ENCODE measurements at places on chromosomes 16 and 17. TPM values are rescaled to one million over a fixed set of nuclear protein-coding genes. Genes with fewer than 3 reads are reported as not detected.

GRCh38 chr17:78159575-78160158 lies 8.7 kb upstream of the SYNGR2 start:
- H3K4me3 ChIP-seq: no peak overlapping the region
- H3K36me3 ChIP-seq: no peaks in the 10 kb centered on the region
- no peaks in the 10 kb centered on the region for H3K4me1 ChIP-seq
- H3K27ac ChIP-seq: no peak overlapping the region

GRCh38 chr17:41937970-41938954 lies 7.8 kb downstream of the ODAD4 start:
- no peaks in the 10 kb centered on the region for H3K4me1 ChIP-seq
- H3K27me3 ChIP-seq: no peaks in the 10 kb centered on the region
- H3K4me3 ChIP-seq: no peak overlapping the region

DNA sequence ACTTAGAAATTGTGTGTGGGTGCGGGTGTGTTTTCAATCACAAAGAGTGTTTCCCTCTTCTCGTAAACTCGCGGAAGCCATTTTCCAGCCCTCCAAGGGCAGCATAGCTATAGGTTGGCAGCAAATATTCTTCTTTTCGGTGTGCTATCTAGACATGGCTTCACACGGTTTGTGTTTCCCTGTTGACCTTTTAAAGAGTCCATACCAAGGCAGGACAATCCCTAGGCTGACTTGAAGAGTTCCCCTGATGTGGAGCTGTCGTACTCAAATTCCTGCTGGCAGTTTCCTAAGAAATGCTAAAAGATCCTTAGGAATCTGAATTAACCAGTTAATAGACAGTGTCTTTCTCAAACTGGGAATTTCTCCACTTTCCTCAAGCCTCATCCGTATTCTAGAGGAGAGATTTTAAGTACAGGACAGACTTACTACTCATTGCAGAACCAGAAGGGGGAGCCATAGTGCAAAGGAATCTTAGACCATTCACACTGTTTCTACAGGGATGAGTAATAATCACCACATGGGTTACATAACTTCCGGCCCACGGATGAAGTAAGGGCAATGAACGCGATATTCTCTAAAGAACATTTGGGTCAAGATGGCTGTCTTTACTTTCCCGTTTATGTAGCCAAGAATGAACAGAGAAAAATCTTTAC lies 288.6 kb upstream of the ELAC2 start:
- no peak for DNase-seq
- no peaks in the 10 kb centered on the region for H3K27me3 ChIP-seq
- no peak overlapping the region for H3K4me3 ChIP-seq
- no peaks in the 10 kb centered on the region for H3K4me1 ChIP-seq

DNA sequence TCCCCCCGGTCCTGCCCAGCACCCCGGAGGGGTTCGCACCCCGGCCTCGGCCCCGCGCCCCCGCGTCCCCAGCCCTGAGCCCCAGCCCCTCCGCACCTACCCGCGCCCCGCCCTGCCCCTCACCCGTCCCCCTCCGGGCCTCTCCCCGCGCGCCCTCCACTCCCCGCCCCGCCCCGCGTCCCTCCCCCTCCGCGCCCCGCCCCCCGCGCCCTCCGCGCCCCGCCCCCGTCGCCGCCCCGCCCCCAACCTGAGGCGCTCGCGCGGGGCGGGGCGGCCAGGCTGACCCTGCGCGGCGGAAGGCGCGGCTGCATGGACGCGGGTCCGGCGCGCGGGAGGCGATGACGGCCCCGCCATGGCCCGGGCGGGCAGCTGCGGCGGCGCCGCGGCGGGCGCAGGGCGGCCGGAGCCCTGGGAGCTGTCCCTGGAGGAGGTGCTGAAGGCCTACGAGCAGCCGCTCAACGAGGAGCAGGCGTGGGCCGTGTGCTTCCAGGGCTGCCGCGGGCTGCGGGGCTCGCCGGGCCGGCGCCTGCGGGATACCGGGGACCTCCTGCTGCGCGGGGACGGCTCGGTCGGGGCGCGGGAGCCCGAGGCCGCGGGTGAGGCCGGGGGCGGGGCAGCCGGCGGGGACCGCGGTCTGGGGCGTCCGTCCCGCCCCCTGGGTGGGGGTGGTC lies at the start of gene SPIRE2:
Gene SPIRE2, plus strand, starts transcription at position 277 of the 671 bp plus-strand sequence. Its CDS starts 76 bp downstream, at position 353.
- no peaks in the 10 kb centered on the region for H3K36me3 ChIP-seq
- H3K27me3 ChIP-seq: no peaks in the 10 kb centered on the region
- peak; percentile 80 for DNase-seq

- H3K27ac ChIP-seq: no peak overlapping the region
- no peak overlapping the region for H3K4me3 ChIP-seq
- H3K36me3 ChIP-seq: no peaks in the 10 kb centered on the region
- no peaks in the 10 kb centered on the region for H3K27me3 ChIP-seq
- no peak for DNase-seq
- no peaks in the 10 kb centered on the region for H3K4me1 ChIP-seq
Measured at GRCh38 chr16:84550096-84550495, 45.6 kb upstream of the MEAK7 start.

- H3K27me3 ChIP-seq: no peaks in the 10 kb centered on the region
- H3K4me1 ChIP-seq: peaks cover 10% of the 10 kb centered on the region
- H3K27ac ChIP-seq: no peak overlapping the region
- no peak overlapping the region for H3K4me3 ChIP-seq
- no peak for DNase-seq
Measured at GRCh38 chr17:17890773-17891759, 54.3 kb upstream of the SREBF1 start.

GRCh38 chr16:79253100-79253631 lies 347.4 kb downstream of the MAF start:
- no peaks in the 10 kb centered on the region for H3K36me3 ChIP-seq
- no peaks in the 10 kb centered on the region for H3K27me3 ChIP-seq
- H3K4me3 ChIP-seq: no peak overlapping the region

DNA sequence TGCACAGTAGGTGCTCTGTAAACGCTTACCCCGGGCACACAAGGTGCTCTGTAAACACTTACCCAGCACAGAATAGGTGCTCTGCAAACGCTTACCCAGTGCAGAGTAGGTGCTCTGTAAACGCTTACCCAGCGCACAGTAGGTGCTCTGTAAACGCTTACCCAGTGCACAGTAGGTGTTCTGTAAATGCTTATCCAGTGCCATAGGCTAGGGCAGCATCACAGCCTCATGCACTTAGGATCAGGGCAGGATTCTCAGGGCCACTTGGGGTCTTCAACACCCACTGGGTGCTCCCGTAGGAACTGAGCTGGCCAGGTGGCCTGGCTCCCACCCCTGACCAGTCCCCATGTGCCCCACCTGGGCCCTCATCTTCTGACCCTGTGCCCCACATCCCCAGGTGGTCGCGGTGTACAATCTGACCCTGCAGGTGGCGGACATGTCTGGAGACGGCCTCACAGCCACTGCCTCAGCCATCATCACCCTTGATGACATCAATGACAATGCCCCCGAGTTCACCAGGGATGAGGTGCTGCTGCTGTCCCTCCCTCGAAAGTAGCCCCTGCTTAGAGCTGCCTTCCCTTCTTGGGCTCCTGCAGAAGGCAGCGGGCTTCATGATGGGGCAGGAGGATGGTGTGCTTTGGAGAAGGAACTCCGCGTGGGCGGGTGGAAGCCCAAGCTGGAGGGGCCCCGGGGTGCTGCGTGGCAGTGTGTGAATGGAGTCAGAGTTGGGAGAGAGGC lies 13.1 kb downstream of the SLC22A31 start:
- H3K4me1 ChIP-seq: peaks cover 8% of the 10 kb centered on the region
- H3K27ac ChIP-seq: no peak overlapping the region
- DNase-seq: no peak

GRCh38 chr17:47707884-47708283 lies 13.9 kb downstream of the TBKBP1 start:
- H3K4me3 ChIP-seq: peak overlapping the region; percentile 44
- H3K27ac ChIP-seq: peak overlapping the region; percentile 65
- no peak for DNase-seq
- H3K27me3 ChIP-seq: no peaks in the 10 kb centered on the region

- H3K36me3 ChIP-seq: peaks cover 14% of the 10 kb centered on the region
- DNase-seq: no peak
- H3K27me3 ChIP-seq: no peaks in the 10 kb centered on the region
- no peaks in the 10 kb centered on the region for H3K4me1 ChIP-seq
Measured at GRCh38 chr16:87828907-87829621, 40.2 kb downstream of the SLC7A5 start.

DNA sequence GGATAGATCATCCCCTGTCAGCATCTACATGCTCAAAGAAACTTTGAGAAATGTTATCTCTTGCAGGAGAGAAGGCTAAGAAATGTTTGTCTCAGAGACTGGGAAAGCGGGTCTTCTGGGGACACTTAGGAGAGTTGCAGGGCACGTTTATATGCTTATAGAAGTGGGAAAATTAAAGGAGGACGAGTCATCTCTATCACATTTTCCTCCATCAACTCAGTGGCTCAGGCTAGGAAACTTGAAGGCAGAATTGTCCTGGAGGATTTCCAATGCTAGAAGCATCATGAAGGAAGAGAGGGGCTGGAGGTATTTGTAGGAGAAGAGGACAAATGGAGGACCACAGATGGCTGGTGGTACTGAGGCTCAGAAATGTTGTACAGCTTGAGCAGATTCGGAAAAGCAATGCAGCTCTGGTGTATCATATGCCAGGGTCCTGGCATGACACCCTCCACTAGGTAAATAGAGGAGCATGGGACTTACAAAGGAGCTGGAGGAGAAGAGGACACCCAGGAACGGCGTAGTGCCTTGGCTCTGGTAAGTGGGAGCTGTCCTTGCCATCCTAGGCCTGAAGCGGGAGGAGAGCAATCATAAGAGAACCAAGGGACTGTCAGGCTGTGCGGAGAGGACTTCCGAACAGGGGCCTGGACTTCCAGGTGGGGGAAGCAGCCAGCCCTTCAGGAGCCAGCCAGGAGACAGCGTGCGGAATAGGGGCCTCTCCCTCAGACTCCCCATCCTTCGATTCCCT lies 4.5 kb upstream of the HS3ST3B1 start:
- no peak for DNase-seq
- H3K36me3 ChIP-seq: no peaks in the 10 kb centered on the region
- no peak overlapping the region for H3K27ac ChIP-seq
- peaks cover 26% of the 10 kb centered on the region for H3K4me1 ChIP-seq
- no peak overlapping the region for H3K4me3 ChIP-seq

DNA sequence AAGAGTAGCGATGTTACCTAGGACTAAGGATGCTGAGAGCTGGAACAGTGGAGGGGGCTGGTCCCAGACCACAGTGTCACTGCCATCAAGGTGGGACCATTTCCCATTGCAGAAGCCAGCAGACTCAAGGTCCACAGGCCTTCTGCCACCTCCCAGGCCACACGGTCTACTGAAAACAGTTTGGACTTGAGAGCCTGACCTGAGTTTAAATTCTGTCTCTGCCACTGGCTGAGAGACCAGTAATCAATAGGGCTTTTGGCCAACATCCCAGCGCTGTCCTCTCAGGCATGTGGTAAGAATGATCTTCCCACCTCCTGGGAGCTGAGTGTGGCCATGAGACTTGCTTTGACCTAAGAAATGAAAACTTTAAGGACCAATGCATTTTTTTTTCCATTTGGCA lies 331.4 kb upstream of the CDH5 start:
- no peaks in the 10 kb centered on the region for H3K27me3 ChIP-seq
- H3K36me3 ChIP-seq: no peaks in the 10 kb centered on the region
- H3K4me1 ChIP-seq: peaks cover 18% of the 10 kb centered on the region
- no peak overlapping the region for H3K27ac ChIP-seq
- H3K4me3 ChIP-seq: no peak overlapping the region

DNA sequence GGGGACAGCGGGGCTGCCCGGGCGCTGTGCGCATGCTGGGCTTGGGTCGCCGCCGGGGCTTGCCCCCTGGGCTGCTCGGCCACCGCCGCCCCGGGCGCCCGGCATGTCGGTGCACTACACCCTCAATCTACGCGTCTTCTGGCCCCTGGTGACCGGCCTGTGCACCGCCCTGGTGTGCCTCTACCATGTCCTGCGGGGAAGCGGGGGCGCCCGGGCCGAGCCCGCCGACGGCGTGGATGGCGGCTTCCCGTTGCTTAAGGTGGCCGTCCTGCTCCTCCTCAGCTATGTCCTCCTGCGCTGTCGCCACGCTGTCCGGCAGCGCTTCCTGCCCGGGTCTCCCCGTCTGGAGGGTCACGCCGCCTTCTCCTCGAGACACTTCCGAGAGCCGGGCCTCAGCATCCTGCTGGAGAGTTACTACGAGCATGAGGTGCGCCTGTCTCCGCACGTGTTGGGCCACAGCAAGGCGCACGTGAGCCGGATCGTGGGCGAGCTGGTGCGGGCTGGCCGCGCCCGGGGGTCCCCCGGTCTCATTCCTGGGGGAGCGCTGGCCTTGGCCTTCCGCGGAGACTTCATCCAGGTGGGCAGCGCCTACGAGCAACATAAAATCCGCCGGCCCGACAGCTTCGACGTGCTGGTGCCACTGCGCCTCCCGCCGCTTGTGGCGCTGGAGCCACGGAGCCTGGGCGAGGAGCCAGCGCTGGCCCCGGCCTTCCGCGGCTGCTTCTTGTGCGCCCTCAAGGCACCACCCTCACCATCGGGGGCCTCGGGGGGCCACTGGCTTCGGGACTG lies 789 bp downstream of the ITPRIPL2 start:
- H3K36me3 ChIP-seq: no peaks in the 10 kb centered on the region
- H3K4me3 ChIP-seq: peak overlapping the region; percentile 71
- no peaks in the 10 kb centered on the region for H3K27me3 ChIP-seq
- H3K4me1 ChIP-seq: peaks cover 59% of the 10 kb centered on the region
- H3K27ac ChIP-seq: peak overlapping the region; percentile 96
- DNase-seq: peak; percentile 87

DNA sequence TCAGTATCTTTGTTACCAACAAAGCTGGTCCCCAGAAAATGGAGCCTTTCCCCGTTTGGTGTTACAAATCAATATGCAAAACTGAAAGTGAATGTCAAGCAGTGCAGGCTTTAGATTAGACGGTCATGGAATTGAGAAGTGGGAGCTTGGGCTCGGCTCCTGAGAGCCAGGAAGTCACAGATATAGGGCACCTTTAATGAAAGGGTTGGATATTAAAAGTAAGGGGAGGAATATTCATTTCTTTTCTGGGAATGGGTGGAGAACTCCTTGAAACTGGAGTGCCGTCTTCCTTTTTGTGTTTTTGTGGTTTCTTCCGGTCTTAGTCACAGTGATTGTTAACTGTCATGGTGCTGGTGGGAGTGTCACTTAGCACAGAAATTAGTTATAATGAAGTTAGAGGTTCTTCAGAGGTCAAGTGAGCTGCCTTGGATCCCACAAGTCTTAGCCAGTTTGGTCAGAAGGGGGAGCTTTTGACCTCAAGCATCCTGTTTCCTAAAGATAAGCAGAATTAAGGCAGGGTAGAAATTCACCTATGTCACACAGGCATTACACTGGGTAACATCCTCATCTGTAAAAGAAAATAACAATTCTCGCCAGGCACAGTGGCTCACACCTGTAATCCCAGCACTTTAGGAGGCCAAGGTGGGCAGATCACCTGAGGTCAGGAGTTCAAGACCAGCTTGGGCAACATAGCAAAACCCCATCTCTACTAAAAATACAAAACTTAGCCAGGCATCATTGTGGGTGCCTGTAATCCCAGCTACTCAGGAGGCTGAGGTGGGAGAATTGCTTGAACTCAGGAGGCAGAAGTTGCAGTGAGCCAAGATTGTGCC lies 9.6 kb upstream of the EIF1 start:
- no peak overlapping the region for H3K4me3 ChIP-seq
- peak; percentile 48 for DNase-seq
- H3K27me3 ChIP-seq: no peaks in the 10 kb centered on the region
- H3K36me3 ChIP-seq: no peaks in the 10 kb centered on the region

SLC16A6 gene
- polyA plus RNA-seq: 0.67 TPM

ITGB3 gene
- 0.69 TPM for polyA plus RNA-seq

ATP2A1 gene
- polyA plus RNA-seq: 1.6 TPM

SLC5A10 gene
- polyA plus RNA-seq: not detected

ACSM2B gene
- not detected for polyA plus RNA-seq

MYH13 gene
- not detected for polyA plus RNA-seq
